IPS DF 6.9 (cell line): ENCODE measurements at places on chromosomes 1 and 21.

DNA sequence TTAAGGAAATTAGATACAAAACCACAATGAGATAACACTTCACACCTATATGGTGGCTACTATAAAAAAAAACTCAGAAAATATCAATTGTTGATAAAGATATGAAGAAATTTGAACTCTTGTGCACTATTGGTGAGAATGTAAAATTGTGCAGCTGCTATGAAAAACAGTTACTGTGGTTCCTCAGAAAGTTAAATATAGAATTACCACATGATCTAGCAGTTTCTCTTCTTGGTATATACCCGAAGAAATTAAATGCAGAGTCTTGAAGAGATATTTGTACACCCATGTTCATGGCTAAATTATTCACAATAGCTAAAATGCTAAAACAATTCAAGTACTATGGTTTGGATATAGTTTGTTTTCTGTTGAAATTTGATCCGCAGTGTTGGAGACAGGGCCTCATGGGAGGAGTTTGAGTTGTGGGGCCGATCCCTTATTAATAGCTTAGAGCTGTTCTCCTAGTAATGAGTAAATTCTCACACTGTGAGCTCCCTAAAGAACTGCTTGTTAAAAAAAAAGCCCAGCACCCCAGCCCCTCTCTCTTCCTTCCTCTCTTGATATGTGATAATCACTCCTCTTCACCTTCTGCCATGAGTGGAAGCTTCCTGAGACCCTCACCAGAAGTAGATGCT lies 1412.1 kb downstream of the PLA2G4A start:
- no peak for DNase-seq

DNA sequence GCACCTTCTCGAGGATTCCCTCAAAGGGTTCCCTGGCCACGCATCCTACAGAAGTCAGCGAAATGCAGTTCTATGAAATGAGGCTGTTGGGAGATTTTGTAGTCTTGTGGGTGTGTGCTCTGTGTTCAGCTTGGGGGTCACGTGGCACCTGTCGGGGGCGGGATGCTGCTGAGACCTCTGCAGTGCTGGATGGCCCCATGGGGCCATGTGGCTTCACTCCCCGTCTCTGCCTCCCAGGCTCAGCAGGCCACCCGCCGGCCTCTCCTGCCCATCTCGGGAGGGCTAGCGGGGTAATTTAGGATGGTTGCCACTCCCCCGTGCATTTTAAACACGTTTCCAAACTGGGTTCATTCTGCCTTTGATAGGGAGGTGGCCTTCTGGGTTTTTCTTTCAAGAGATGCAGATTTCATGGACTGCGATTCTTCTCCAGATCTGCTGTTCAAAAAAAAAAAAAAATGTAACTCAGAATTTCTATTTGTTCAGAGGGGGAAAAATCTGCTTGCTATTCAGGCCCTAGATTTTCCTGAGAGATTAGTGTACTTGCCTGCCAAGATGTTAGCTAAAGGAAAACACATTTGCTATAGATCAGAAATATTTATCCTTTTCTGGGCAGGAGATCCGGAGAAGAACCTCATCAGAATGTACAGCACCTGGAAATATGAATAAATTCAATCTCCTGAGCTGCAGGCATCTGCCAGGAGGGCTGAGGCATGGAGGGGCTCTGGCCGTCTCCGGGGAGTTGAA lies 277.2 kb upstream of the VAMP3 start:
- no peak for DNase-seq

GRCh38 chr21:18760247-18760646 lies 356.7 kb upstream of the TMPRSS15 start:
- DNase-seq, result no peak

GRCh38 chr1:248800459-248800858 lies 25.3 kb downstream of the SH3BP5L start:
- no peak for DNase-seq

- no peak for DNase-seq
These were observed 228.3 kb downstream of the PTPRC start for GRCh38 chr1:198867182-198867581.

DNA sequence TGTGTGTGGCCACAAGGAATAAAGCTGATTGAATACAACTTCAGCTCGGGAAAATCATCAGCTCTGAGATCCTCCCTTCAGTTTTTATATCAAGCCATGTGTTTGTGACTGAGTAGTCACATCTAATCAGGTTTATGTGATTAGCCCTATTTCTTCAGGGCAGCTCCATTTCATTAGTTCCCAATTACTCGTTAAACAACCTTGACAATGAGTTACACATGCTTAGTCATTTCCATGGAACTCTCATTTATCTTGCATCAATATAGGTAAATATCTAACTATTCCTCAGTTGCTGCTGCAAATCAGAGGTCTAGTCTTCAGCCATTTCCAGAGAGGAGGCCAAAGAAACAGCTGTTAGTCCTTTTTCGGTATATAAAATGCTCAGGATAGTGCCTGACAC lies 16.3 kb downstream of the CRB1 start:
- DNase-seq, result no peak

DNA sequence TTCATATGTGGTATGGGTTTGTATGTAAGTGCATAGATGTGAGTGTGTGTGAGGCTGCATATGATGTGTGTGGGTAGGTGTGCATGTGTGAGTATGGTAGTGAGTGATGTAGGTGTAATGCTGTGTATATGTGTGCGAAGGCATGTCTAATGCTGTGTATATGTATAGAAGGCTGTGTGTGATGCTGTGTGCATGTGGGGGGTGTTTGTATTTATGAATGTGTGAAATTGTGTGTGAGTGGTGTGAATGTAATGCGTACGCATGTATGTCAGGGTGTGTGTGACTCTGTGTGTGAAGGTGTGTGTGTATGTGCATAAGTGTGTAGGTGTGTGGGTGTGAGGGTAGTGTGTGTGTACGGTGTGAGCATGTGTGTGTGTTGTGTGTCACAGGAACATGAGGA lies 300.0 kb downstream of the OMA1 start:
- no peak for DNase-seq

GRCh38 chr21:33023574-33024200 lies 2.0 kb upstream of the OLIG2 start:
- DNase-seq, result no peak

GRCh38 chr1:155608888-155609225 lies 1.2 kb upstream of the MSTO1 start:
- no peak for DNase-seq

DNA sequence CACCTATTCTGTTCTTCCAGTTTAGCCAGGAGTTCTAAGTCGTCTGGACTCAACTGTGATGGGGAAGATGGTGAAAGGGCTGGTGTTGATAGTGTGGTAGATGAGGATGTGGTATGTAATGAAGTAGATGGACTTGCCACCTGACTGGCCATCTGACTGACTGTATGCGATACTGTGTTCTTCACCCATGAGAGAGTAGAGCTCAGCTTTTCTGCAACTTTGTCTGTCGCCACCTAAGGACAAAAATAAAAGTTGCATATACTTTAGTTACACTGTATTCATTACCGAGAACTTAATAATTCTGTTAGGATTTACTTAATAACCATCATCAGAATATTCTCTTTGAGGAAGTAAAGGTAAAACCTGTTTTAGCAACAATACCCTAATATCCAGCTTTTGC lies 48.5 kb downstream of the EVI5 start:
- DNase-seq, result no peak

DNA sequence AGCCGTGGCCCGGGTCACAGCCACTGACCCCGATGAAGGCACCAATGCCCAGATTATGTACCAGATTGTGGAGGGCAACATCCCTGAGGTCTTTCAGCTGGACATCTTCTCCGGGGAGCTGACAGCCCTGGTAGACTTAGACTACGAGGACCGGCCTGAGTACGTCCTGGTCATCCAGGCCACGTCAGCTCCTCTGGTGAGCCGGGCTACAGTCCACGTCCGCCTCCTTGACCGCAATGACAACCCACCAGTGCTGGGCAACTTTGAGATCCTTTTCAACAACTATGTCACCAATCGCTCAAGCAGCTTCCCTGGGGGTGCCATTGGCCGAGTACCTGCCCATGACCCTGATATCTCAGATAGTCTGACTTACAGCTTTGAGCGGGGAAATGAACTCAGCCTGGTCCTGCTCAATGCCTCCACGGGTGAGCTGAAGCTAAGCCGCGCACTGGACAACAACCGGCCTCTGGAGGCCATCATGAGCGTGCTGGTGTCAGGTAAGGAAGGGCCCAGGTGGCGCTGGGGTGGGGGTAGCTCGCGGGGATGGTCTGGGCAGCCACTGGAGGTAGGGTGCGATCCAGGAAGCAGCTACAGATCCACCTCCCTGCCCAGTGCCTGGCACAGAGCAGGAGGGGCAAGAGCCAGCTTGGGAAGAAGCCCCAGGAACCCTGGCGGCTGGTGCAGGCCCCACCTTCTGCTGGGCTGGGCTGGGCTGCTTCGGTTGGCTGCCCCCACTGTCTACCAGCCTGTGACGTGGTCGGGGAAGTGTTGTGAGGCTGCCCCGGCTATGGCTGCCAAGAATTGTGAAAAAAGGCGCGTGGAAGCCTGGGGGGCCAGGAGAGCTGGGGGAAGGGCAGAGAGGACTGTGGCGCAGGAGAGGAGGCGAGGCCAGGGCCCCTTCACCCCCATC lies 3.8 kb downstream of the CELSR2 start:
- no peak for DNase-seq

GRCh38 chr21:36211660-36212512 lies 55.3 kb downstream of the DOP1B start:
- DNase-seq, result no peak

GRCh38 chr1:192913683-192914082 lies 104.8 kb downstream of the RGS2 start:
- no peak for DNase-seq

DNA sequence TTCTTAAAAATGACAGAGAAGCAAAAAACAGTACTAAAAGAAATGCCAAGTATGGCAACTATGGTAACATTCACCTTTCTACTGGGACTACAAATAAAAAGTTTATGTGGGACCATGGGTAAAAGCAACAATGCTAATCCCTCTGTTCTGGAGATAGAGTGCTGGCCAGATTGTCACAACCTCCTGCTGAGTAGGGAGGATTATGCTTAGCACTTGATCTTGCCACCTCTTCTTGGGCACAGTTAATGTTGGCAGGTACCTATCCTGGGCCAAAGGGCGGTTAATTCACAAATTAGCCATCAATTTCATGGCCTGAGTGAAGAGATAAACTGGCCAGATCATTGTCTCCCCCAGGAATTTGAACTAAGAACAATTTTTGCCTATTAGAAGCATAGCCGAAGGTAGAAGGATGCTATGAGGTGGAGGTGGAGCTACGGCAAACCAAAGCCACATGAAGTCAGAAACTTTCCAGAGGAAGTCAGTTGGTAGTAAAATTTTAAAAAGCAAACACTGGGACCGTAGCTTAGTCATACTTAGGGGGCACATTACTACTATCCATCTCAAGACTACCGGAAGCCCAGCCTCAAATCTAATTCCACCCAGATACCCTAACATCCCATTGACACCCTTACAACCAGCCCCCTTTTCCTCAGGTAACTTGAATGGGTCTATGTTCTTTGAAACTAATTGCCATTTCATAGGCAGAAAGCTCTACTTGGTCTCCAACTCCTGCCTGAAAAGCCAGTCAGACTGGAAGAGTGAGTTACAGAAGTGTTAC lies 2.7 kb downstream of the SCYL3 start:
- DNase-seq, result no peak

DNA sequence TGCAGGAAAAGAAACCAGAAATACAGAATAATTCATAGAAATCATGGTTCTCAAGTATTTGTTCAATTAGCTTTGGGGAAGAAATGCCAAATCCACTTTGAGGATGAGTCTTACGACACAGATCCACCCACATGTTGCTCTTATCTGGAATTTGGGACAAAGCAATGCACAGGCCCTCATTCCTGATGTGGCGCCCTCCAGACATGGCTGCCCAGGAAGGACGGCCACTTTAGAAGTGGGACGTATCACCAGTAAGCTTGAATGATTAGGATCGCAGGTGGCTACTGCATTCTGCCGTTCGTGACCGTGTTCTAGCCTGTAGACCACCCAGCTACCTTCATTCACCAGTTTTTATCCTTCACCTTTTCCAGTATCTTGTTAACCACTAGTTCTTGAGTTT lies 20.1 kb upstream of the NCMAP start:
- DNase-seq, result no peak

- DNase-seq, result no peak
These were observed 18.9 kb downstream of the ANGPTL7 start for GRCh38 chr1:11207898-11208611.

GRCh38 chr1:168483539-168483938 lies 60.3 kb downstream of the XCL2 start:
- no peak for DNase-seq

- no peak for DNase-seq
These were observed 40.1 kb upstream of the GPR52 start for GRCh38 chr1:174407665-174408064.

GRCh38 chr1:50271968-50272578 lies 151.2 kb downstream of the DMRTA2 start:
- no peak for DNase-seq
